ENCODE measurements at places on chromosomes 11 and 22.
A peak's percentile ranks its signal among the peaks of the same experiment; 100 is the strongest.

- DNase-seq: no peak
Measured at GRCh38 chr11:12100841-12101242, 9.5 kb upstream of the MICAL2 start.

DNA sequence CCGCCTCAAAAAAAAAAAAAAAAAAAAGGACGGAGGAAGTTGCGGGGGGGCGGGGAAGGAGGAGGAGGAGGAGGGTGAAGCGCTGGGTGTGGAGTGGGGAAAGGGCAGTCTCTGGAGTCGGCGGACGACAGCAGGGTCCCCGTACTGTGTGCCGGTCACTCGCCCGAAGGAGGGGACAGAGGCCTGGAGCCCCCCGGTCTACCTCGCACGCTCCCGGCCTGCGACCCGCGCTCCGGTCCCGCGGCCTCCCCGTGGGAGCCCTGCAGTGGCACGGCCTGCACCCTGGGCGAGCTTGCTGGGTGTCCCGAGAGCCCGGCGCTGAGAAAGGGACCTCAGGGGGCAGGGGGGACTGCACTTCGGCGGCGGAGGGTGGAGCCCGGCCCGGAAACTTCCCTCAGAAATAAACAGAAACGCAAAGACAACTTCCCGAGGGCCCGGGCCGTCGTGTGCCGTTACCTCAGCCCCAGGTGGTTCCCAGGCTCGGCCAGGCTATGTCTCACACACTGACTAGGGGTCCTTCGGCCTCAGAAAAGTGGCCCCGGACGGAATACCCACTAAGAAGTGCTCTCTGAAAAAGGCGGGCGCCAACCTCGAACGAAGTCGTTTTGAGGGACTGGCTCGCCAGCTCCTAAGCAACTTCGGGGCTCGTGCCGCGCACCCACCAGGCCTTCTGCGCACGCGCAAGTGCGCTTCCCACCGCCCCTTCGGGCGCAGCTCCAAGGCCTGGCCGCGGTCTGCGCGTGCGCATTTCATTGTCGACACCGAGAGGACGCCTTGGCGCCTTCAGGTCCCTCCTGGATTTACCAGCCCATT is at the start of gene MAJIN:
TSS of gene MAJIN (minus strand) at position 688 of the 813 bp plus-strand sequence. CDS start 12,703 bp downstream, outside the sequence.
- peak; percentile 95 for DNase-seq

- DNase-seq: no peak
Measured at GRCh38 chr11:125626288-125626950, 1.5 kb downstream of the CHEK1 start.

DNA sequence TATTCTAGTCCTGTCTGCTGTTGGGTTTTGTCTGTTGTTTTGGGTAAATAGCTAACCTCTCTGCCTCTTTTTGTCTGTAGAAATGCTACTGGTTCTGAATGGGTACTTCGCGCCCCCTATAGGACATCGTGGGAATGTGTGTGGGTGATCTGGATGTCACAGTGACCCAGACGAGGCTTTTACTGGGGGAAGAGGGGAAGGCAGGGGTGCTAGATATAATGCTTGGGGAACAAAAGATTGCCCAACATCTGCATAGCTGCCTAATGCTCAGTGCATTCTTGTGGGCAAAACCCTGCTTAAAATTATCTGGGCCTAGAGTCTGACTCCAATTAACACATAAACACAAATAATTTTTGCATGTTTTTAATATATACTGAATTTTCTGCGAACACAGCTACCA is 57.7 kb downstream of the BMAL1 start:
- DNase-seq: peak; percentile 74

DNA sequence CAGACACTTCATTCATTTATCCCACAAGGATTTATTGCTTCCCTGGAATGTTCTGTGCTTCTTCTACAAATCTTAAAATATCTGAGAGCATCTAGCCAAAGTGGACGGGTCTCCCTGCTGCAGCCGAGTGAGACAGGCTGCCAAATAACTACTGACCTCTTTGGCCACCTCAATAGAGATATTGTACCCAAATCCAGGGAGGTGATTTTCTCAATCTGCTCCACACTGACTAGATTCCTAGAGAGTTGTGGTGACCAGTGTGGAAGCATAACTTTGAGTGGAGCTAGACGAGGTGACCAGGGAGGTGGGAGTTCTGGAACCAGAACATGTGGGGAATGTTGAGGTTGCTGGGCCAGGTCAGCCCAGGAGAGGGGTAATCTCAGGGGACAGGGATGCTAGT is 77.5 kb downstream of the THAP12 start:
- no peak for DNase-seq

- no peak for DNase-seq
Measured at GRCh38 chr22:30979932-30980331, 10.9 kb downstream of the TUG1 start.

DNA sequence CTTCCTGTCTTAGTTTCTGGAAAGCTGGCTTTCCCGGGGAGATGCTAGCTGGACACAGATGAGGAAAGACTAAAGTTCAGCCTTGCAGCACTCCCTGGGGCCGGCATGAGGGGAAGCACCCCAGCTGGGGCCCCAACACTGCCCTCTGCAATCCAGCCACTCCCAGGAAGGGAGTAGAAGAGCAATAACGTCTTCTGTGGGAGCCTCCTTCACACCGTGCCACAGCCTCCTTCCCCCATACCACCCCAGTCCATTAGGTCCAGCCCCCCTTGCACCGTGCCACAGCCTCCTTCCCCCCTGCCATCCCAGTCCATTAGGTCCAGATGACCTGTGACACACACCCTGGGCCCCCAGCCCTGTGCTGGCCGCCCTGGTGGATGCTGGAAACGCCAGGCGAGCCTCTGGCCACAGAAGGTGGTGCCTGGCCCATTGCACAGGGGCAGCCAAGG is 44.1 kb upstream of the PRDM11 start:
- peak; percentile 16 for DNase-seq

DNA sequence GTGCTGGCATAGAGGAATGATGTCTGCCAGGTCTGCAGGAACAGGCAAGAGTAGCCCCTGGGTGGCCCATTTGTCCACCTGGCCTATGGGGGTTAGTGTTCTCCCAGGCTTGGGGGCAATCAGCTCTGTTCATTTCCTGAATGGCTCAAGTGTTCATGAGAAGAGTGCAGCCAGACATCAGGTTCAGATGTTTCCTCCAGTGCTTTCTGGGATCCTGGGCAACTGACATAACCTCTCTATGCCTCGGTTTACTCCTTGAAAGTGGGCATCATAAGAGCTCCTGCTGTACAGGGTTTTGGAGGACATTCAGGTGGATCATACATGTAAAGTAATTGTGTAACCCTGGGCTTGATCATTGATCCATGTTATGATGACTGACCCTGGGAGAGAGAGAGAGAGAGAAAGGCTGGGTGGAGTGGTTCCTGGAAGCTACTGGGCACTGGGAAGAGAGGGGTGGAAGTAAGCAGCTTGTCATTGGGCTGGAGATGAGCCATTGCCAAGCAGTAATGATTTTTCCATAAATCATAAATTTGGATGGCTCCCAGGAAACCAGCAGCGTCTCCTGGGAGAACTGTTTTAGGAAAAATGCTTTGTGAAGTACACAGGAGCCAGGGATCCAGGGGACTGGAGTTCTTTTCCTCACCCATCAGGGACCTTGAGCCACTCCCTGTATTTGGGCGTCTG is 30.2 kb upstream of the ACCSL start:
- no peak for DNase-seq

DNA sequence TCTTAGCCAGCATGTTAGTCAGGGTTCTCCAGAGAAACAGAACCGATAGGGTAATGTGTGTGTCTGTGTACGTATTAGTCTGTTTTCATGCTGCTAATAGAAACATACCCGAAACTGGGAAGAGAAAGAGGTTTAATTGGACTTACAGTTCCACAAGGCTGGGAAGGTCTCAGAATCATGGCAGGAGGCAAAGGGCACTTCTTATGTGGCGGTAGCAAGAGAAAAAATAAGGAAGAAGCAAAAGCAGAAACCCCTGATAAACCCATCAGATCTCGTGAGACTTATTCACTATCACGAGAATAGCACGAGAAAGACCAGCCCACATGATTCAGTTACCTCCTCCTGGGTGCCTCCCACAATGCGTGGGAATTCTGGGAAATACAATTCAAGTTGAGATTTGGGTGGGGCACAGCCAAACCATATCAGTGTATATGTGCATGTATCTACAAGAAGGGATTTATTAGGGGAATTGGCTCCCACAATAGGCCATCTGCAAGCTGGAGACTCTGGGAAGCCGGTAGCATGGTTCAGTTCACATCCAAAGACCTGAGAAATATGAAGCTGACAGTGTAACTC is 173.7 kb upstream of the NECTIN1 start:
- no peak for DNase-seq

DNA sequence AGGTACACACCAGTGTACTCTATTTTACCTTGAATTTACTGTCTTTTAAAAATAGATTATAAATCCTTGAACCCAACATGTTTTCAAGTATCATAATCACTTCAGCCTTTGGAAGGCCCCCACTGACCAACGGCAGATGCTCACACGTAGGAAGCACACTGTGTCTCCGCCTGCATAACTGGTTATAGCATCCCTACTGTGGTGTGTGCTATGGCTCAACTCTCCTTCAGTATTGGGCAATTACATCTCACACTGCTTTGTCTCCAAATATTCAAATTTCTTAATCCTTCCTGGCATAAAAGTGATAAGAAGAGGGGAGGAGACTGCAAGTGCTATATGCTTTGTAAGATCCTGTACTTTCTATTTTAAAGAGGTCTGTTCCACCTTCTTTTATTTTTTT is 165.7 kb downstream of the CADM1 start:
- no peak for DNase-seq

DNA sequence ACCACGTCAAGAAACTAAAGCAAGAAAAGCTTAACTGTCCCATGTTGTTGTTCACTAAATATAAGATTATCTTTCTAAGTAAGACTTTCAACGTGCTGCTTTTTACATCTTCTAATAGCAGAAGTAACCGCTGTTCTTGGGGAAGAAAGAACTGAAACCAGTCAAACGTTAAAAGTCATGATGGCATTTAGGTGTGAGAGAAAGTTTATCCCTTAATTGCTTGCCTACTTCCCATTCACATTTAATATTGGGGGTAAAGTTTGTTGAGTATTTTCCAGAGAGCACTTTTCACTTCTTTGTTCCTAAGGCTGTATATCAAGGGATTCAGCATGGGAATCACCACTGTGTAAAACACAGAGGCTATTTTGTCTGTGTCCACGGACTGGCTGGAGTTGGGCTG is 970 bp downstream of the OR5B21 start:
- DNase-seq: no peak

GRCh38 chr11:112123129-112123528 is 36.5 kb downstream of the SDHD start:
- no peak for DNase-seq

- no peak for DNase-seq
Measured at GRCh38 chr22:36212901-36213300, 11.3 kb upstream of the APOL4 start.

- DNase-seq: no peak
Measured at GRCh38 chr11:134644476-134645456, 232.7 kb upstream of the B3GAT1 start.

DNA sequence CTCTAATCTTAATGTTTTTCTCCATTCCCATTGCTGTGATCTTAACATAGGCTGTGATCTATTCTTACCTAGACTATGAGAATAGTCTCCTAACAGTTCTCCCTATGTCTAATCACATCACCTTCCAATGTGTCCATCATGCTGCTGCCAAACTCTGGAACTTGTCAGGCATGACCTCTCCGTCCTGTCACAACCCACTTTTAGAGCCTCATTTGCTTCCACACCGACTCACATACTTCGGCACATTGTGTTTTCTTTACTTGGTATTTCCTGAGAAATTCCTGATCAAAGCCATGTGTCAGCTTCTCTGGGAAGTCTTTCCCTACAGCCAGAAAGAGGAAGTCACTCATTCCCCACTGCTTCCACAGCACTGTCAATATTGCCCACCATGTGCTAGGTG is 40.5 kb upstream of the BIRC3 start:
- no peak for DNase-seq

DNA sequence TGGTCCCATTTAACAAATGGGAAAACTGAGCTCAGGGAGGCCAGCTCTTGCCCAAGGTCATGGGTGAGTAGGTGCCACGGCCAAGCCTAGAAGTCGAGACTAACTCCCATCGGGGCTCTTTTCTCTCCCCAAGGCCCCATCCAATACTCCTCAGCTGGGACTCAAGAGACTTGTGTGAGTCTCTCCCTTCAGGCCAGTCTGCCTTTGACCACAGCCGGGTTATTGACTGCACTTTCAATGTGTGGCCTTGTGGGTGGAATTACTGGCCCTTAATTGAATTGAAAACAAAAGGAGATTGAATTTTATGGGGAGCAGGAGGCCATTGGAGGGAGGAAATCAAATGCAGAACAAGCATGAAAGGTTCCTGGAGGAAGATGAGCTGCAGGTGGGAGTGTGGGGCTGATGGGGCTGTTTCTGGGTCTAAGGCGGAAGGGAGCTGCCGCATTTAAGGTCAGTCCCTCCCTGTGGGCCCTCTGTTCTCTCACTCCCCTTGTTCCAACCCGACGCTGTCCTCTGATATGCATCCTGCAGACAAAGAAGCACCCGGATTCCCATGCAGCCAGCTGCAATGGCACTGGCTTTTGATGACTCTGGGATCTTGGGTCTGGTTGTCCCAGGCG is 552.8 kb downstream of the MIAT start:
- no peak for DNase-seq

DNA sequence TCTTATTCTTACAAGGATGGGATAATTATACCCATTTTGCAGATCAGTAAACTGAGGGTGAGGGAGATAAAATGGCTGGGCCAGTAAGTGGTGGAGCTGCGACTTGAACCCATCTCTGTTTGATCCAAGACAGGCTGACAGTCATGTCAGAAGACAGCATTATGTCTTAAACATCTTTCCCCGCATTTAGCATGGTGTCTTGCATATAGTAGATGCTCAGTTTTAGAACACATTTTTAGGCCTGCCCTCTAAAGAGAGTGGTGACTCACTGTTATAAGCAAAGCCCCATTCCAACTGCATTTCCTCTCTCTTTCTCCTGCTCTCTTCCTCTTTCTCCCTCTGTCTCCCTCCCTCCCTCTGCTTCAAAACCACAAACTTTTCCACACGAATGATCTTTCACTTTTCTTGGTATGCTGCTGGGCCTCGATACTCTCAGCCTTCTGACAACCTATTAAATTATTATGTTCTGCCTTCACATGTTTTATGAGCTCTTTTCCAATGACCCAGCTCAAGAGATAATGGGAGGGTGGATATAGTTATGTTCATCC is 25.2 kb downstream of the CWC15 start:
- DNase-seq: no peak

GRCh38 chr22:47010211-47010610 is 247.8 kb downstream of the TBC1D22A start:
- DNase-seq: no peak

Measured in stimulated activated CD4-positive, alpha-beta T cell treated with anti-CD3 and anti-CD28 coated beads, Interleukin-2, amount 100 ng/mL, for 24 hours (primary cell).